ENCODE measurements at places on chromosomes 3 and 15.

DNA sequence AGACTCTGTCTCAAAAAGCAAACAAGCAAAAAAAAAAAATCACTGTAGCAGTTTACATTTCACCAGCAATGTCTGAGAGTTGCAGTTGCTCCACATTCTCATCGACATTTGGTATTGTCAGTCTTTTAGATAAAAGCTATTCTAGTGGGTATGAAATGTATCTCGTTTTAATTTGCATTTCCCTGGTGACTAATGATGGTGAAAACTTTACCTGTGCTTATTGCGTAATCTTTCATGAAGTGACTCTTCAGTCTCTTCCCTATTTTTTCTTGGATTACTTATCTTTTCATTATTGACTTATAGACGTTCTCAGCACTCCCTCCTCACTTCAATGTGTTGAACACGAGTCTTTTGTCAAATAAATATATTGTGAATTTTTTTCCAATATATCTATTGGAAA lies 37.2 kb upstream of the CLSTN2 start:
- no peak for DNase-seq

DNA sequence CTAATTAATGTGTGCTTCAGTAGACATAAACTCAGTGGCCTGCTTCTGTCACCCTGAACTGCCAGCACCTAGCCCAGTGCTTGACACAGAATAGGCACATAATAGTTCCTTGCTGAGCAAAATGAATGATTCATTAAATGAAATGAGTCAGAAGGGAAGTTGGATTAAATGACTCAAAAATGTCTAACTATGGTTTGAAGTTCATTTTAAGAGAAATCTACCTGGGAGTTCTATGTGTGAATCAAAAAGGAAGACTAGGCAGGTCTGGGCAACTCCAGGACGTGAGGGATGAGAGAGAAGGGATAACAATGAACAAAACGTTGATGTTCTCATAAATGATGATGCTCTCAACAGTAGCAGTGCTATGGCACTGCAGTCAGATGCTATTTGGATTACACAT lies 175.0 kb downstream of the CFAP20DC start:
- peak; percentile 49 for DNase-seq

GRCh38 chr15:93249623-93250022 lies 160.6 kb upstream of the RGMA start:
- no peak for DNase-seq

DNA sequence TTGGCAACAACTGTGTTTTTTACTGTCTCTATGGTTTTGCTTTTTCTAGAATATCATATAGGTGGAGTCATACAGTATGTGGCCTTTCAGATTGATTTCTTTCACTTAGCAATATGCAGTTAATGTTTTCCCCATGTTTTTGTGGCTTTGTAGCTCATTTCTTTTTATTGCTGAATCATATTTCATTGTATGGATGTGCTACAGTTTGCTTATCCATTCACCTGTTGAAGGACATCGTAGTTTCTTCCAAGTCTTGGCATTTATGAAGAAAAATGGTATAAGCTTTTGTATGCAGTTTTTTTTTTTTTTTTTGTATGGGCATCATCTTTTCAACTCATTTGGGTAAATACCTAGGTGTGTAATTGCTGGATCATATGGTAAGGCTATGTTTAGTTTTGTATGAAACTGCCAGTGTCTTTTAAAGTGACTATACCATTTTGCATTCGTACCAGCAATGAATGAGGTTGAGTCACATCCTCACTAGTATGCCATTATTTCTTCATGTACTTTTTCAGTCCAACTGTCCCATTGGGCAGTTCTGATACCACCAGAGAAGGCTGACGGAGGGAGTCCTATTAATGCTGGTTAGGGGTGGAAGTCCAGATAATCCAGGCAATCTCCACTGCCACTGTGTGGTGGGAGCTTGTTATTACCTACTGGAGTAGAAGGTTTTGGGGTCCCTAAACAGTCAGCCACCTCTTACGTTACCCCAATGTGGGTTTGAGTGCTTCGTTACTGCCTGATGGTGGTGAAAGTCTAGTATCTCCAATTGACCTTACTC lies 210.5 kb downstream of the DOCK3 start:
- peak; percentile 12 for DNase-seq

DNA sequence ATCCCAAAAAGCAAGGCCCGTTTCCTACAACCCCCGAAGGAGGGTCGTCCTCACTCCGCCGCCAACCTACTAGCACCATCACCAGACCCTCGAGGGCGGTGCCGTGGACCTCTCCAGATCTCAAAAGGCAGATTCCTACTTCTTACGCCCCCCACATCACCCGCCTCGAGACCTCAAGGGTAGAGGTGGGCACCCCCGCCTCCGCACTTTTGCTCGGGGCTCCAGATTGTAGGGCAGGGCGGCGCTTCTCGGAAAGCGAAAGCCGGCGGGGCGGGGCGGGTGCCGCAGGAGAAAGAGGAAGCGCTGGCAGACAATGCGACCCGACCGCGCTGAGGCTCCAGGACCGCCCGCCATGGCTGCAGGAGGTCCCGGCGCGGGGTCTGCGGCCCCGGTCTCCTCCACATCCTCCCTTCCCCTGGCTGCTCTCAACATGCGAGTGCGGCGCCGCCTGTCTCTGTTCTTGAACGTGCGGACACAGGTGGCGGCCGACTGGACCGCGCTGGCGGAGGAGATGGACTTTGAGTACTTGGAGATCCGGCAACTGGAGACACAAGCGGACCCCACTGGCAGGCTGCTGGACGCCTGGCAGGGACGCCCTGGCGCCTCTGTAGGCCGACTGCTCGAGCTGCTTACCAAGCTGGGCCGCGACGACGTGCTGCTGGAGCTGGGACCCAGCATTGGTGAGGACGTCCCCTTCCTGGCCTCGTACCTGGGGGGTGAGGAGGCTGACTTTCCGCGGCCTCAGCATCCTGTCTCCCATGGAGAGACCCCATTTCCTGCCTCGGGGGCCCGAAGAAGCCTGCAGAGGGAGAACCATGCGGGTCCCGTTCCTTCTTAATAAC lies at the start of gene MYD88:
Gene MYD88 (plus strand): TSS at position 313 of the 842 bp plus-strand sequence. CDS start 40 bp downstream, at position 353.
- DNase-seq, result peak; percentile 97

GRCh38 chr15:31243895-31244294 lies 82.7 kb upstream of the KLF13 start:
- no peak for DNase-seq

GRCh38 chr3:109155828-109156227 lies 19.3 kb downstream of the C3orf85 start:
- DNase-seq, result no peak

GRCh38 chr15:75646944-75647364 lies 758 bp upstream of the SNX33 start:
- DNase-seq, result no peak

GRCh38 chr3:185051801-185052200 lies 101.1 kb downstream of the C3orf70 start:
- no peak for DNase-seq

GRCh38 chr15:71511796-71512681 lies 298.3 kb upstream of the NR2E3 start:
- DNase-seq, result no peak

DNA sequence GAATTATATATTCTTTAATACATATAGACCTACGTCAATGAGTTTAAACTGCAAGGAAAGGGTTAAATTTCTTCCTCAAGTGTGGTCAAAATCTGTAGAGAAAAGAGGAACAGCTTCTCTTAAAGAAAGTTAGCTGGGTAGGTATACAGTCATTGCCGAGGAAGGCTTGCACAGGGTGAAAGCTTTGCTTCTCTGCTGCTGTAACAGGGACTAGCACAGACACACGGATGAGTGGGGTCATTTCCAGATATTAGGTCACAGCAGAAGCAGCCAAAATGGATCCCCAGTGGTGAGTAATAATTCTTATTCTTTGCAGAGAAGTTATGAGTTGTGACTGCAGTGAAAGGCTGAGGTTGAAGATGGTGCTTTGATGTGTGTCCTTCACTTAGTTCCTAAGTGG lies at the start of gene CD86:
Gene CD86 (plus strand): TSS at position 148 of the 400 bp plus-strand sequence. CDS start 128 bp downstream, at position 276.
- no peak for DNase-seq

GRCh38 chr3:127620637-127621375 lies 8.2 kb upstream of the PODXL2 start:
- DNase-seq, result no peak
